ENCODE measurements at places on chromosomes 5 and 9.

DNA sequence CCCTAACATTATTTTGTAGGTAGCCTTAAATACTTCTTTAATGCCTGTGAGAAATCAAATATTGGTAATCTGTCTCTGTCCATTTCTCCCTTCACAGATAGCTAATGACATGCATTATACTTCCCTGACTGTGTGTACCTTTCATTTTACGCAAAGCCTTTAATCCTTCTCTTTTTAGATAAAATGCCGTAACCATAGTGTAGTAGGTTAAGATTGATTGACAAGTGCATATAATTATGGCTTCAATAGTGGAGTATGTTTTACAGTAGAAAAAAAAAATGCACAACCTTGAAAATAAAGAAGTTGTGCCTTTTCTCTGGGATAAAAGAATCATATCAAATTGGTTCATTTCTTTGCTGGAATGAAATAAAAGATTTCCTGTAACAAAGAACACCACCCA is 559.6 kb upstream of the GRAMD2B start:
- DNase-seq: no peak

GRCh38 chr5:113292462-113292861 is 142.3 kb downstream of the TSSK1B start:
- no peak for DNase-seq

GRCh38 chr9:20271096-20271495 is 351.2 kb downstream of the MLLT3 start:
- DNase-seq: no peak

- DNase-seq: no peak
These were observed 292.4 kb downstream of the CD180 start for GRCh38 chr5:66904189-66904588.

DNA sequence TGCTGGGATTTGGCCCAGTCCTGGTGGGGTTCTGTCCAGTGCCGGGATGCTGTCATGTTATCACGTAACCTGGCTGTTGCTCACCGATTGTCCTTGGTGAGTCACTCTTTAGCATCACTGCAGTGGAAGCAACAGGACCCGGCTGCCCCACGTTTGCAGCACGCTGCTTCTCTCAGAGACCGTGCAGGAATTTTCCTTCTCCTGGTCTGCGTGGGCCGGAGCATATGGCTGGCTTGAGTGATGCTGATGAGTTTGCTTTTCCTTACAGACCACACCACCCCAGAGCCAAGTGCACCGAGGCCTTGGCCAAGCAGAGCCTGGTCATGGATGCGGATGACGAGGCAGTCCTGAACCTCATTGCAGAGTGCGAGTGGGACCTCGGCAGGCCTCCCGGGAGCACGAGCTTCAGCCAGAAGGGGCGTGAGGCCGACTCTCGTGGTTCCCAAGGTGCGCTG is 21.4 kb downstream of the CEP72 start:
- no peak for DNase-seq

DNA sequence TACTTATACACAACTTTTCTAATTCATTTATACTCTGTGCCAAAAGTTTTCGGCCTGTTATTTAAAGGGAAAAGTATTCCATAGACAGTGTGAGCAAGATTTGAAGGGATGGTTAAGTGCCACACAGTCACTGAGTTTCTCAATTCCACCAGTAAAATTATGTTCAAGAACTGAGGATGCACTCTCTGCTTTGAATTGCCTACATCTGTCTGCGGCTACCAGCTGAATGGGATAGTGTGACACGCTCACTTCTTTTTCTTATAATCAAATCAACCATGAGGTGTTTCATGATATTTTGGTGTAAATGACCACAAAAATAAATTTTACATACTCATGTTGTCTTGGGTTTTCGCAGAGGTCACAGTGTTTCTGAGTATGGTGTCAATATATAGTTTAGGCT is 218.4 kb upstream of the TMEM161B start:
- no peak for DNase-seq

GRCh38 chr5:59529239-59529638 is 364.3 kb downstream of the PDE4D start:
- DNase-seq: no peak

DNA sequence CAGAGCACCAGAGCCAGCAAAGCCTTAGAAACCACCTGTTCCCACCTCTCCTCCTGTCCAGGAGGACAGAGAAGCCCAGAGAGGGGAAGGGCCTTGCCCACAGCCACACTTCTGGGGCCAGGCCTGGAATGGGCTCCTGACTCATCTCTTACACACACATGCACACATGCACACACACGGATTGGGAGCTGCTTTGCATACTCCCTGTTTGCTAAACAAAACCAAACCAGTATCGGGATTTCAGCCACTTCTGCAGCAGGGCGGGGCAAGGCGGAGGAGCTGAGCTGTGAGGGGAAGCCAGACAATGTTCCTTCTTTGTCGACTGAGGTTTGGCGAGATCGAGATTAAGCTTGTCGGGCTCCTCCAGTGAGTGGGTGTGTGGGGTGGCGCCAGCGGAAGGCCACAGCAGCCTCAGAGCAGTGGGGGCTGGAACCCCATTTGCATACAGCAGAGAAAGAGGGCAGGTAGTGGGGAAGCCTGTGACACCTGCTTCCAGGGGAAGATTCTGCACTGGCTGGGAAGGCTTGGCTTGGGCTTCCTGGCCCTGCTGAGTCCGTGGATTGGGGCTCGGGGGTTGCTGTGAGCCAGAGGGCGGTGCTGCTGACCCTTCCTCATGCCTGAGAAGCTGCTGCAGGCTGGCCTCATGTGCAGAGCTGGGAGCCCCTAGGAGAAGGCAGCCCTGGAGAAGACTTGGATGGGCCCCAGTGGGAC is 16.1 kb downstream of the GFI1B start:
- no peak for DNase-seq

GRCh38 chr9:70795841-70796240 is 325.6 kb downstream of the TRPM3 start:
- no peak for DNase-seq

DNA sequence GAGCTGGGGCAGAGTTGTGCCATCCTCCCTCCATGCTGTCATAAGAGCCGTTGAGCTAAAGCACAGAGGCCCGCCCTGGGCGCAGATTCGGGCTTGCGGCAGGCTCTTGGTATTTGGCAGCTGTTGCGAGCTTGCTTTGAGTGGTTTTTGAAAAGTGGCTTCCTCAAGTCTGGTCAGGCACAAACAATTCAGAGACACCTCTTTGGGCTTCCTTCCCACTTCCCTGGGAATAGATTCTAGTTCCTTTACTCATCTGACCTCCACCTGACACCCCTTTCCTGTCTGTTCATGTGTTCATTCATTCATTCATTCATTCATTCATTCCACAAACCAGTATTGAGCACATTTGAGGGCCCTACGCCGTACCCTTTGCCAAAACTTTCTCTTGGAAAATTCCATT is 27.4 kb downstream of the NCS1 start:
- DNase-seq: no peak

- no peak for DNase-seq
These were observed 43.0 kb downstream of the STRBP start for GRCh38 chr9:123225374-123225813.

GRCh38 chr5:40960037-40960436 is 50.7 kb downstream of the C7 start:
- no peak for DNase-seq

DNA sequence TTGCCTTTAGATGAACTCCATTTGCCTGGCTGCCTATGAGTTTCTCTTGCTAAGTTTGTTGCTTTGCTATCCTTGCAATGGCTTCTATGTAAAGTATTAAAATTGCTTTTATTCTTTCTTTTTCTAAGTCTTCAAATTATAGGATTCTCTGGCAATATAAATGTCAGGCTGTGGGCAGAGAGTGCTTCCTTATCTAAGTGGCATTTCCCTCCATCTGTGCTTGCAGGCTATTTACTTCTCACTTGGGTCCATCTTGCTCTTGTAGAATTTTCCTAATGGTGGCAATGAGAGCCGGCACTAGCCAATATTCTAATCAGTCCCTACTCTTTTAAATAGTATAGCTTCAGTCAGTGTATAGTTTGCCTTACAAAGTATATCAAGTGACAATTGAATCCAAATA is 63.3 kb downstream of the FAM174A start:
- no peak for DNase-seq

- no peak for DNase-seq
These were observed 19.5 kb upstream of the MXD3 start for GRCh38 chr5:177330991-177331842.

DNA sequence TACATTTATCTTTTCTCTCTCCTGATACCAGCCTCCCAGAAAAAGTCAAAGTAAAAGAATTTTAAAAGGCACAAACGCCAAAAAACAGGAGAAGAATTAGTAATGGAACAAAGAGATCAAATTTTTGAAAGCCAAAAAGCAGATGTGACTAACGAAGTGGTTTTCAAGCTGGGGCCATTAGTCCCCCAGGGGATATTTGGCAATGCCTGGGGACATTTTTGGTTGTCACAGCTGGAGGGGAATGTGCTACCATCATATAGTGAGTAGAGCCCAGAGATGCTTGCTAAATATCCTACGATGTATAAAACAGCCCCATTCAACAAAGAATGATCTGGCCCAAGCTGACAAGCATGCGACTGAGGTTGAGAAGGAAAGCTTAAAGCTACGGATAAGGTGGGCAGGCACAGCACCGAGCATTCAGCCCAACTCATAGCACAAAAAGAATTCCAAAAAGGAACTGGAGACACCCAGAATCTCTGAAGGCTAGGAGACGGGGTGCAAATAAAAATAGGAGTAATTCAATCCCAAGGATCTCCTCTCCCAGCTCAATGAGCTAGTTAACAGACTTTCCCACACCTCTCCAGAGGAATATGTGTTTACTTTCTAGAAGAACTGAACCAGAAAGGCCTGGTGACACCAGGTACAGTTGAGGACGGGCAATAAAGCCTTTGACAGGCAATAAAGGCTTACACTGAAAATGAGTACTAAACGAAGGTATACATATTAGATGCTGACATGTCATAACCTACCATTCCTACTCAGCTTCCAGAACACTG is 269.0 kb downstream of the DENND1A start:
- DNase-seq: no peak

GRCh38 chr5:173204185-173204979 is 30.6 kb downstream of the NKX2-5 start:
- DNase-seq: no peak

- DNase-seq: no peak
These were observed 32.1 kb upstream of the IL6ST start for GRCh38 chr5:56026863-56027300.

DNA sequence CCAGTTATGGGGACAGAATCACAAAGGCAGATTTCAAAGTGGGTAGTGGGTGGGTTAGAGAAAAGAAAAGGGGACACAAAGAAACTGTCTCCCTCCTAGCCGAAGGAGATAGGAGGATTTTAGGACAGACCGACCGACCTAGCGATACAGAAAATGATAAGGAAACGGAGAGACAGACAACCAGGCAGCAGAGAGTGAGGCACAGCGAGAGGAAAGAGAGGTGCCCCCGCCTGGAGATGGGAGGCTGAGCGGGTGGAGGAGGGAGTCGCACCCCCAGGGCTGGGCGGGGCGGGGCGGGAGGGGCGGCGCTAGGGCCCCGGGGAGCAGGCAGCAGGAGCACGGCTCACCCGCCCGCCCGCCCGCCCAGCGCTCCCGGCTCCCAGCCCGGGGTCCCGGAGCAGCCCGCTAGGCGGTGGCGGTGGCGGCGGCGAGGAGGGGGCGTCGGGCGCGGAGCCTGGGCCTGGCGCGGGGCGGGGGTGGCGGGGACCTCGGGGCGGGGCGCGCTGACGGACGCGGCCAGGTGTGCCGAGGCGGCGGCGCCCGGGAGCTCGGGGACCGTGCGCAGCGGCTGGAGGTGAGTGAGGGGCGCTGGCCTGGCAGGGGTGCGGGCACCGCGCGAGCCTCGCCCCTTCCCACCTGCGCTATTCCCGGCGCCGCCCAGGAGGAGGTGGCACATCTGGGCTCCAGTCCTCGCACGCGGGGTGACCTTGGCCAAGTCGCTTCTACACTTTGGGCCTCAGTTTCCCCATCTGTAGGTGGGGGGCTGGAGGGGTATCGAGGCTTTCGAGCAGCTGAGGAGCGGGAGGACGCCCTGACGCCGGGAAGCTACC is 15.9 kb upstream of the SYNPO start:
- peak; percentile 44 for DNase-seq

- DNase-seq: no peak
These were observed 22.7 kb downstream of the CREBRF start for GRCh38 chr5:173078878-173079277.

GRCh38 chr9:114263853-114264510 is 58.9 kb upstream of the ORM1 start:
- no peak for DNase-seq

DNA sequence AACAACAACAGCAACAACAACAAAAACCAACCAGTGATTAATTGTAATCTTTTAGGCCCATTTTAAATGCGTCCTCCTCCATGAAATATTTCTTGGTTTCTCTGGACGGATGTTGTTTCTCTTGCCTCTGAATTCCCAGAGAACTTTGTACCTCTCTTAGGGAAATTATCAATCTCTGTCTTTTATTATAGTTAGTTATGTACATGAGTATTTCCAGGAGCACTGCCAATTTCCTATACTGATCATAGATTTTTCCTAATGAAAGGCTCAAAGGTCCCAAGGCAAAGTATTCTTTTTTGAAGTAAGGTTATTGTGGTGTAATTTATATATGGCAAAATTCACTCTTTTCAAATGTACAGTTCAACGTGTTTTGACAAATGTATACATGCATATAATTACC is 20.4 kb upstream of the PALM2AKAP2 start:
- no peak for DNase-seq

- no peak for DNase-seq
These were observed 30.8 kb downstream of the LCP2 start for GRCh38 chr5:170266570-170267381.

- DNase-seq: no peak
These were observed 48.8 kb downstream of the KCNIP1 start for GRCh38 chr5:170552621-170553115.

GRCh38 chr5:126454535-126454934 is 31.3 kb downstream of the GRAMD2B start:
- no peak for DNase-seq

Measured in activated B cell treated with CpG ODN at 0.5 μM for 24 hours (primary cell).